NCI-H748 treated with DMSO at 0.1 percent for 48 hours (cell line): ENCODE measurements at places on chromosomes 1 and 21.

DNA sequence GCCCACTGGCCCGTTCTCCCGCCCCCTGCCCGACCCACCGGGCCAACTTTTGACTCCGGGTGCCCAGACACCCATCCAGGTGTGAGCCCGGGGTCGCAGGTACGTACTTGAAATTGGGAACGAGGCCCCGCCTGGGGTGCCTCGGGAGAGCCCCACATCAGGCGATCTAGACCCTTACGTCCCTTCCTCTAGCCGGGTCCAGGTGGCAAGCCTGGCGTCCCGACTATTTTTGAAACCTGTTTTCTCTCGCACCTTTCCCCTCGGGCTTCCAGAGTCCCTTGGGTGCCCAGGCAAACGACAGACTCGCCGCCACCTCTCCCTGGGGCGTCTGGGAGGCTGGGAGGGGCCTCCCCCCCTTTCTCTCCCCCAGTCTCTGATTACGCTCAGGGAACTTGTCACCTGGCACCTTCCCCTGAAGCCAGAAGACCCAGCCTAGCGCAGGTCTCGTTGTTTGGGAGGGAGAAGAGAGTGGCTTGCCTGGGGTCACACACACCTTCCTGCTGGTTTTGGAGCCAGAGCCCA, 898 bp downstream of the LDLRAP1 start:
- DNase-seq: no peak

GRCh38 chr1:56311766-56312165, 267.6 kb downstream of the PLPP3 start:
- no peak for DNase-seq

DNA sequence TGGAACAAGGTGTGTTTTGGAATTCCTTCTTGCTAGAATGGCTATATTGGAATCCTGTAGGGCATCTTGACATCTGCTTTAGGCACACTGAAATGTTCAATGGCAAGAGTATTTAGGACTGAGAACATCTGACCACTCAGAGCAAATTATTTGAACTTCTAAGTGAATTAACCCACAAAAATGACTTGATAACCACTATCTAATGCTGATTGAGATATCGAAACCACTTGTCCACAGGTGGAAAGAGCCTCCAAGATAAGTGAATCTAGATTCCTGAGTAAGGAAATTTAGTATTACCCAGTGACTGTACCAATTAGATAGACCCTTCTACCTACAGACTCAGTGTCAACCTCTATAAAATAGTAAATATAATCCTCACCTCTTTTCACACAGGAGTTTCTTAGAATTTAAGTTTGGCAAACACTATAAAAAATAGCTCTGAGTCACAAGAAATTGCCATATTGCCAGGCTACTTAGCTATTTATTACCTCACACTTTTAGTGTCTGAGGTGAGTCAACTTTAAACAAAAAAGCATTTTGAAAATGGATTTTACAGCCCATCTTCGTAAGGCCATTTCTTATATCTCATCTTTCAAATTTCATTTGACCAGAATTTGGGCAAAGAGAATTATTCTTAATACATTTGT, 421.8 kb downstream of the PTBP2 start:
- no peak for DNase-seq

DNA sequence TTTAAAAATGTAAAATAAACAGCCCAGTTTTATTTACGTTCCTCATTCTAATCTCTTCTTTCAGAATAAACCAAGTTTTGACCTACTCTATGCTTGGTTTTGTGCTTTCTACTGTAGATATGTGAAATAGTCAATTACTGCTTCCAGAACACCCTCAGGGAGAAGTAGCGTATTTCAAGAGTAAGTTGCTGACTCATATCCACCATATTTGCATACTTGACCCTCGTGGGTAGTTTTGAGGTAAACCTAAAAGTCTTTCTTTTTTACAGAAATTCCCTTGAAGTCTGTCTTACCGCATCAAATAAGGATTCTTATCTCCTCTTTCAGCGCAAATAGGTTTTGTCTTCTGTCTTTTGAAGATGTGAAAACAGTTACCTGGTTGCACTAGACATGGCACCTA, 1.4 kb upstream of the OR2L3 start:
- no peak for DNase-seq

GRCh38 chr1:60069691-60070090, 3.9 kb downstream of the C1orf87 start:
- DNase-seq: no peak

DNA sequence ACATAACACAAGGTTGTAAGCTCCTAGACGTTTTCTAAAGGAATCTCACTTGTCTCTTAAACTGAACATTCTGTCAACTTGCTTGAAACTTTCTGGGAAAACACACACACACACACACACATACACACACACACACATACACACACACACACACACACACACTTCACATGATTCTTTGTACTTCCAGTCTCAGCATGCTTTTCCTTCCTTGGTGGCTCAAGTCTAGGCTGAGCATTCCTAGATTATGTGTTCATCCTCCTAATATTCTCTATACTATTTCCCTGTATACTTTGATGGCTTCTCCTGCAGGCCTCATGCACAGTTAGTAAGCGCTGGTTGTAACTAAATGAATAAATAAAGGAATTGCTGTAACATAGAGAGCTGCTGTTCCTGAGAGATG, 372.1 kb downstream of the PTPRC start:
- no peak for DNase-seq

- no peak for DNase-seq
Observed at GRCh38 chr1:181119093-181119989, 30.8 kb downstream of the IER5 start.

GRCh38 chr1:245807306-245807705, 652.5 kb downstream of the KIF26B start:
- DNase-seq: no peak

GRCh38 chr1:83546874-83547273, 452.1 kb downstream of the TTLL7 start:
- DNase-seq: no peak

DNA sequence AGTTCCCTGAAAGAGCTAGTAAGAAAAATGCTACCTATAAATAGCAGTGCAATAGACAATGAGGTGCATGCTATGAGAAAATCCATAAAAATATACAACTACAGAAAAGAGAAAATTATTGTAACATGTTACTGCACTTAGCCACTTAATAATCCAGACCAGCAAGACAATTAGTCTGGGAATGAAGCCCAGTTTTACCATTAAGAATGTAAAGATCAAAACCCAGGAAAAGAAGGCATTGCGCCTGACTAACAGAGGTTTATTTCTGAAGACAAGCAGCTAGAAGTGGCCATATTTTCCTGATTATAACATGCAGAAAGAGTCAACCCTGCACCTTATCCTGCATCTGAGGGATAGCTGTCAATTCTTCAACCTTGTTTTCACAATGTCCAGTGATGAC, 276.4 kb upstream of the PRMT6 start:
- no peak for DNase-seq

DNA sequence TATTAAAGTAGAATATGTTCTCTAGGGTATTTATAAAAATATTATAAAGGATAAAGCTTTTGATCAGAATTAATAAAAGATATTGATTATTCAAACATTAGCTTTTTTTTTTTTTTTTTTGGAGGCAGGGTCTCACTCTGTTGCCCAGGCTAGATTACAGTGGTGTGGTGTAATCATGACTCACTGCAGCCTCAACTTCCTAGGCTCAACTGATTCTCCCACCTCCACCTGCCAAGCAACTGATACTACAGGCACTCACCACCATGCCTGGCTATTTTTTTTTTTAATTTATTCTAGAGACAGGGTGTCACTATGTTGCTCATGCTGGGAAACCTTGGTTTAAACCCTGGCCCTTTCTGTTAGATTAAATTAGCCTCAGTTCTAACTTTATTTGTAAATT, 188.3 kb downstream of the CLEC20A start:
- DNase-seq: no peak
